ENCODE measurements at places on chromosomes 3 and 15.
A peak's percentile ranks its signal among the peaks of the same experiment; 100 is the strongest.

- DNase-seq, result no peak
Measured at GRCh38 chr3:116886202-116886893, 176.8 kb downstream of the TUSC7 start.

- DNase-seq, result no peak
Measured at GRCh38 chr3:25427942-25428788, at the start of gene RARB. Gene RARB, plus strand, starts transcription at chr3:25428263. Its CDS starts 469 bp downstream, at chr3:25428732.

- no peak for DNase-seq
Measured at GRCh38 chr3:78629544-78629943, 1138.3 kb downstream of the ROBO1 start.

- no peak for DNase-seq
Measured at GRCh38 chr3:71311661-71312046, 271.9 kb downstream of the FOXP1 start.

GRCh38 chr15:62482785-62483429 lies 317.8 kb upstream of the C2CD4B start:
- no peak for DNase-seq

GRCh38 chr3:69739204-69740102 lies at the start of gene MITF:
Gene MITF, plus strand, starts transcription at chr3:69739464. Its CDS starts 134 bp downstream, at chr3:69739598.
- peak; percentile 71 for DNase-seq

- DNase-seq, result no peak
Measured at GRCh38 chr3:122919291-122919610, 108.3 kb downstream of the SEMA5B start.

- DNase-seq, result no peak
Measured at GRCh38 chr3:141659821-141660613, 78.1 kb upstream of the RNF7 start.
